NCI-H748 treated with DMSO at 0.1 percent for 48 hours (cell line): ENCODE measurements at places on chromosomes 11 and 22.

DNA sequence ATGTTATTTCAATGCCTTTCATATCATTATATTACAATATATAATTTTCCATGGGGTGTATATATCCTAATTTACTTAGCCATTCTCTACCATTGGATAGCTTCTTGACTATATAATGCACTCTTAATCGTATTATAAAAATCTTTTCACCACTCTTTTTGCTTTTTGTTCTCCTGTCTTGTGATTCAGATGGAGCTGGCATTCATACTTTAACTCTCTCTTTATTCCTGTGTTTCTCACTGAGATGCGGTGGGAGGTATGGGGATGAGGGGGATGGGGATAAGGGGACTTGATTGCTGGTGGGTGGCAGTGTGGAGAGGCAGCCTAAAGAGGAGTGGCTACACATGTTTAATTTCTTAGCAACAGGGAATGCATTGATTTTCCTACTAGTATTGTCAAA, 105.9 kb downstream of the NELL1 start:
- no peak for DNase-seq

DNA sequence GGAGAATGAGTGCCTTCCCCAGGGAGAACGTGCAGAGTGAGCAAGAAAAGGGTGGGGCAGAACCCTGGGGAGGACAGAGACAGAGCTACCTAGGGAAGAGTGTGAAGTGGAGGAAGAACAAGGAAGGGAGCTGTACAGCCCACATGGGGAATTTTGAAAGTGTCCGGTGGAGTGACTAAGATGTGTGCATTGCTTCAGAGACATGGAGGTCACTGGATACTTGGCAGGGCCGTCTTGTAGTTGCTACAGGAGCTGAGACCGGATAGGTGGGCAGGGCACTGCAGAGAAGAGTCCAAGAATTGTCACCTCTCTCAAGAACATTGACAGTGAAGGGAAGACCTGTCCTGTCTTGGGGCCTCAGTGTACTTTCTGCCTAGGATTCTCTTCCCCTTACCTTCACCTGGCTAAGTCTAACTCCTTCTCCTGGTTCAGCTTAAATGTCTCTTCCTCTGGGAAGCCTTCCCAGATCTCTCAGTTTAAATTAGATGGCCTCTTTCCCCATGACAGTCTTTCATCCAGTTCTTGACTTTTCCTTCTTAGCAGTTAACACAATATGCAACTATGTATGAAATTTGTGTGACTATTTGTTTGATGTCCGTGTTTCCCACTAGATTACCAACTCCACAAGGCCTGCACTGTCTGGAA, 9.2 kb upstream of the P2RY6 start:
- no peak for DNase-seq

DNA sequence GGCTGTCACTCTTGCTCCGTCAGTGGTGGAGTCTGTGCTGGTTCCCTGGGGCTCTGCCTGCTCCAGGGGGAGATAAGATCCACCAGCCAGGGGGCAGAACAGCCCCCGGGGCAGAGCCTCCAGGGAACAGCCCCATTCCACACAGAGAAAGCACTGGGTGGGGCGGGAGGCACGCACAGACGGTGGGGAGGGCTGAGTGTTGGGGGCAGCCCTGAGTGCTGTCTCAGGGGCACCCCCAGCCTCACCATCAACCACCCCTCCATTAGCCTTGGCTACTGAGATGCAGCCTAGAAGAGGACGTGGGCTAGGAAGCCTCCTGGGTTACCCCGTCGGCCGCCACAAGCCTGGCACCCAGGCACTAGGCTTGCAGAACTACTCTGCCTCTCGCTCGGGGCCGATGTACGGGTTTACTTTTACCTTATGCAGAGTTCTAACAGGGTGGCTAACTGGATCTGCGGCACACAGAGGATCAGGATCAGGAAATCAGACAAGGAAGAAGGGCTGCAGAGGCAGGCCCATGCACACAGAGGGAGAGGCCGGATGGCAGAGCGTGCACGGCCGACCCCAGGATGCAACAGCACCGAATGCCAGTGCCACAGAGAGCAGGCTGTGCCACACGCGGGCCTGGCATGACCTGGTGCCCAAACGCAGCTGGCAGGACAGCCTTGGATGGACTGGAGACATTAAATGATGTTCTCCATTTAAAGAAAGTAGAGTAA, 140.5 kb downstream of the CTTN start:
- DNase-seq, result no peak

DNA sequence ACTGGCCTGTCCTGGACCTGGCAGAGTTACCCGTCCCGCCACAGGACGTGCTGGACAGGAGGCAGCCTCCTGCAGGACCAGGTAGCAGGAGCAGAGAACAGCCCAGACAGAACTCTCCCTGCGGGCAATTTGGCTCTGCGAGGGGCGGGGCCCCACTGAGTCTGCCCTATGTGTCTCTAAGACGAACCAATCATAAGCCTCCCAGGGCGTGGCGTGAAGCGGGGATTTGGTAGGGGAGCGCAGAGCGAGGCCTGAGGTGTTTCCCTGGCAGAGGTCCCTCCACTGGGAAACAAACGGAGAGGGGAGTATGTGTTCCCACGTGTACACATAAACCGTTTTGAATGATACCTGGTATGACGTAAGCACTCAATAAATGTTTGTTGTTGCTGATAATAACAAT, 7.4 kb downstream of the CD82 start:
- no peak for DNase-seq

DNA sequence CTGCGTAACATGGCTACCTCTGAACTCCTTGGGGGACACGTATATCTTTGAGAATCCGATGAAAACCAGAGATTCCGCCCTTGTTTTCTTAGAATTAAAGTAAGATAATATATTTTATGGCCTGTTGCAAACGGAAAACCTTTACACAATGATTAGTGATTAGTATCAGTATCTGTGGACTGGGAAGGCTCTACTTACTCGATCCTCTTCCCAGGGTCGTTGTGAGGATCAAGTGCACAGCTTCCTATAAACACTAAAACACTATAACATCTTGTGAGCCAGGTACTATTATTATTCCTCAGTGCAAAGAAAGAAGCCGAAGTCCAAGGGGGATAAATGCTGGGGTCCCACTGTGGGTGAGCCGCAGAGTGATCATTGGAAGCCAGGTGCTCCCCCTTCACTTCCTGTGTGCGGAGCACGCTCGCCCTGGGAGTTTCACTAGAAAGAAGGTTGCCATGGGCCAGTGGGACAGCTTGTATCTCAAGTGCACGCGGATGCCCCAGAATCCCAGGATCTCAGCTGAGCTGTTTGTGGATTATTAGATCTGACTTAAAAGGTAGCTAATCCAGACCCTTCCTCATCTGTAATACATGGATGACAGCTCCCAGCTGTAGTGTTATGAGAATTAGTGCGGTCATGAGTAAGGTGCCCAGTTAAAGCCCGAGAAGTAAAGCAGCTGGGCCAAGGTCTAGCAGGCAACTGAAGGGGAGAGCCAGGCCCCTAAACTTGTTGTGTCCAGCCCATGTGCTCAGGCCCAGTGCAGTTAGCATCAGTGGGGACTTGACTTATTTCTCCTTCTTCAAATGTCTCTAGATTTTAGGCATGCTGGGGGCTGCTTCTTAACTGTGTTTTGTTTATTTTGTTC, 839 bp downstream of the CBY1 start:
- peak; percentile 1 for DNase-seq

GRCh38 chr11:110918351-110918750, 206.1 kb upstream of the ARHGAP20 start:
- DNase-seq, result no peak

DNA sequence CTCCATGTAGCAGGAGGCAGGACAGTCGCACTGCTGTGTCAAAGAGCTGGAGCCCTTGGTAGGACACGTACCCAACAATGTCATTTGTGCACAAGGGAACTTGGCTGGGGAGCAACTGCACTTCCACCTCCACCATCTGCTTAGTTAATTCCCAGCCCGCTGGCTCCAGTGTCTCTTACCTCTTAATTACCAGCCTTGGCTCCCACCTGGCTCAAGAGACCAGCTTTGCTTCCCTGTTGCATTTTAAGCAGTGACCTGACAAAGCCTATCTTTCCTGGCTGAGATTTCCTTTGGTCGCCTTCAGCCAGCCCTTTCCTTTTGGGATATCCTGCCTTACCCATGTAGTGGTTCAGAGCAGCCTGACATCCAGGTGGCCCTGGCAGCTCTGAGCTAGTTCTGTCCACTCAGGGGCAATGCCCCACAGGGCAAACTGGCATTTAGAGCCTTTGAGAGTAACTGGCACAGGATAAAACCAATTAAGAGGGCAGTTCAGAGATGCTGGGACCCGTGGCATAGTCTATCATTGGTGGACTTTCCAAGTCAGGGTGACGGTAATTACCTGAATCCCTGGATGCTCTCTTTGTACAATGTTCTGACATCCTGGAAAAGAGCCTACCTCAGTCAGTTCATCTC, 212.6 kb upstream of the SORL1-AS1 start:
- no peak for DNase-seq

DNA sequence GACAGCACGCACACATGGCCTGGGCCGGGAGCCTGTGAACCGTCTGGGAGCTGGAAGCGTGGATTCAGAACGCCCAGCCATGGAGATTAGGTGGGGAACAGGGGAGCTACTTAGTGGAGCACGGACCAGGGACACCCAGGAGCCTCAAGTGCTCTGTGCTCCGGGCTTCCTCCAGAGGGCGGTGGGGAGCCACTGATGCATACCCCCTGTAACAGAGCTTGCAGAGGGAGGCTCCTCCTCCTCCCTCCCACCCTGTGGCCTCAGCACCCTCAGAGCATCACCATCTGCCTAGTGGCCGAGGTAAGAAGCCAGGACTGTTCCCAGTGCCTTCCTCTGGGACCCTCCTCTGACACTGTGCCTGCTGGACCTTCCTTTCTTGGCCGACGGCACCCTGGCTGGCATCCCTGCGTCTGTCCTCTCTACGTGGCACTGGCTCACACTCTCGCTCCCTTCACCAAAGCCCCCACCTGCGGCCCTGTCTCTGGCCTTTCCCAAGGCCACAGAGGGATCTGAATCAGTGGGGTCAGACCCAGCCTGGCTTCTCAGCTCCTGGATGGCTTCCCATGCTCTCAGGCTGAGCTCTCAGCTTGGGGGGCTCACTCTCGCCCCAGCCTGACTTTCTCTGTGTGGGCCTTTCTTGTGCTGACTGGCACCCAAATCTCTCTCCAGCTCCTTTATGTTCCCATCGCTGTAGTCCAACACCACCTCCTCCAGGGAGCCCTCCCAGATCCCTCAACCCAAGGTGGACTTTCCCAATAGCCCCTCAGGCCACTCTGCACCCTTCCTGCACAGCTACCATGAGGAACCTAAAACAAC, 780.9 kb downstream of the BRD1 start:
- peak; percentile 65 for DNase-seq
